Activated naive CD4-positive, alpha-beta T cell treated with anti-CD3 and anti-CD28 coated beads, Interleukin-2, amount 50 U/mL, for 16 hours (primary cell): ENCODE measurements at places on chromosomes 2 and 18.

DNA sequence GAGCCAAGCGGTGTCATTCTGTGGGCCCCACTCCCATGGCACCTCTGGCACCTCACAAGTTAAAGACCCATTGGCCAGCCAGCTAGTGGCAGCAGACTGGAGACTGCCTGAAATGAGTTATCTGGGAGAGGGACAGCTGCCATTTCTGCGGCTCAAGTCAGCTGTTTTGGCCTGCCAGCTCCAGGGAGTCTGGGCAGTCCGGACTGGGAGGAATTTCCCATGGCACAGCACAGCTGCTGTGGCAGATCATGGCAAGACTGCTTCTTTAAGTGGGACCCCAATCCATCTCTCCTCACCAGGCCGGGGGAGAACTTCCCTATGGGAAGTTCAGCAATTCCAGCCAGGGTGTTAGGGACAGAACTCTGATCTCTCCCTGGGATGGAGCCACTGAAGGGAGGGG is 2187.6 kb upstream of the CELF4 start:
- no peak for DNase-seq

DNA sequence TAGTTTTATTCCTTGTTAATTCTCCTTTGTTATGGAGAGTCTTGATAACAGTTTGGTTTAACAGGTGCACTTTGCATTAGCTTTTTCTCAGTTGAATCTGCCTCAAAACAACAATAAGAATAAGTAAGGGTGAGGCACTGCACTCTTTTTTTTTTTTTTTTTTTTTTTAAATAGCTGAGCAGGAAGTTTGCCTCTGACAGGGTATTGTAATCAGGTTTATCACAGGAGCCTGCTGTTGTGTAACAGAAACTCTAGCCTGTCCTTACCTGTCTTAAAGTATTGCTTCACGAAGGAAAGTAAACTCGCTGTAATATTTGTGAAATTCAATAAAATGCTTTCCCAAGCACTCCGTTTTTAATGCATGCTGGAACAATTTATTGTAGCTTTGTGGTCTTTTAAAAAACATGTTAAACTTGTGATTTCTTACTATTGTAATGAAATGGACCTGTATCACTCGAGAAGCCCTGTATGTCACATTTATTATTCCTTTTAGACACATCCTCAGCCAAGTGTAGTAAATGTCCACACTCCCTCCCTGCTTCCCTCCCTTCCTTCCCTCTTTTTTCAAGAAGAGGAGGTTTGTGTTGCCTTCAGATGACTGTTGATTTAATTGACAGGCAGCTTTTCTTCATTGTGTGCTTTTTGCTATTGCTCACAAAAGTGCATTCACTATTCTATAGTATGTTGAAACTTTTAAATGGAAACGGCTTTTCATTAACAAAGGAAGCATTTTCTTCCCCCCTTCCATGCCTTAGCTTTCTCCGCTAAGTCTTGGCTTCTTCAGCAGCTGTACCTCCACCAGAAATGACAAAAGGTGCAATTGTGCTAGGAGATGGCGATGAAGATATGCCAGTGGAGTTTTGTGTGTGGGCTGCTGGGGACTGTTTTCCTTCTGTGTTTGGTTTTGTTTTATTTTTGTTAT is 52.7 kb downstream of the TAF1B start:
- no peak for DNase-seq

DNA sequence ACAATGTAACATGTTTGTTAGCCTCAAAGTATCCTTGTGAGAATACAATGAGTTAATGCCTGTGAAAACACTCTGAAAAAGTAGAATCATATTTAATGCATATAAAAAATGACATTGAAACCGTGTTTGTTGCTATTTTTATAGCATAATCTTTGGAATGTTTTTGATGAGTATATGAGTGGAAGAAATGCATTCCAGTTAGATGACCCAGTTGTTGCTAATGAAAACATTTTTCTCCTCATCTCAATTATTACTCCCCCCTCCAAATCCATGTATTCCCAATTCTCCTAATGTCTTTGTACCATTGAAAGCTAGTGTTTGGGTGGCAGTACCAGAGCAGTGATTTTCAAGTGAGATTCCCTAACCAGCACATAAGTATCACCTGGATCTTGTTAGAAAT is 67.1 kb upstream of the DSEL start:
- no peak for DNase-seq

- DNase-seq: no peak
Observed at GRCh38 chr2:69923116-69923515, 8.2 kb downstream of the MXD1 start.

- no peak for DNase-seq
Observed at GRCh38 chr18:63273222-63273927, 46.2 kb downstream of the BCL2 start.
